Osteocyte (in vitro differentiated cells): ENCODE measurements at places on chromosomes 1 and 21.

GRCh38 chr1:97457446-97458089 is 463.3 kb downstream of the DPYD start:
- no peak for DNase-seq

DNA sequence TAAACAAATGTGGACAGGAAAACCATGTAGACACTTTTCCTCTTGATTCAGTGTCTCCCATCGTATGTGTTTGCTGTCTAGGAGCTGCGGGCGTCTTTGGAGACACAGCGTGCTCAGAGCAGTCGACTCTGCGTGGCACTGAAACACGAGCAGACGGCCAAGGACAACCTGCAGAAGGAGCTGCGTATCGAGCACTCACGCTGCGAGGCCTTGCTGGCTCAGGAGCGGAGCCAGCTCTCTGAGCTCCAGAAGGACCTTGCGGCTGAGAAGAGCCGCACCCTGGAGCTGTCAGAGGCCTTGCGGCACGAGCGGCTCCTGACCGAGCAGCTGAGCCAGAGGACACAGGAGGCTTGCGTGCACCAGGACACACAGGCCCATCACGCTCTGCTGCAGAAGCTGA is 27.2 kb upstream of the DIP2A start:
- no peak for DNase-seq

DNA sequence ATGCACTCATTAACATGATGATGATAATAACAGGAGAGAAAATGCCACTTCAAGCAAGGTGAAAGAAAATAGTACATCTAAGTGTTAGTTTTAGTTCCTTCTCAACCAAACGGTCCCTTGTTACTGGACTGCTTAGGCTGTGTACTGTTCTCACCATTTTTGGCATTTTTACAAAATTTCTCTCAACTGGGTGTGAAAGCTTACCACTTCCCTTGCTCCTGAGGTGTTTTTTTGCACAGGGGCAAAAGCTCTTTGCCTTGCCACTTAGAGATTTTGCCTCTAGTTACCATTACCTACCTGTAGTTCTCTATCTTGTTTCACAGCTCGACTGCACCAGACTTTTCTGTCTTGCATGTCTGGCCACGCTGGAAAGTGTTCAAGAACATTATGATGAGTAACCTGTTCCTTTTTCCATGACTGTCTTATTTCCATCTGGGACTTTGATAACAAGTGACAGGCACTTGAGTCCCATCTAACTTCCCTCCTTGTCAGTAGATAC is 10.7 kb downstream of the NEK7 start:
- no peak for DNase-seq

- peak; percentile 93 for DNase-seq
Measured at GRCh38 chr1:153985941-153986761, at the start of gene RAB13. TSS of gene RAB13 (minus strand) at chr1:153986339. CDS start at chr1:153986236, 103 bp downstream.

DNA sequence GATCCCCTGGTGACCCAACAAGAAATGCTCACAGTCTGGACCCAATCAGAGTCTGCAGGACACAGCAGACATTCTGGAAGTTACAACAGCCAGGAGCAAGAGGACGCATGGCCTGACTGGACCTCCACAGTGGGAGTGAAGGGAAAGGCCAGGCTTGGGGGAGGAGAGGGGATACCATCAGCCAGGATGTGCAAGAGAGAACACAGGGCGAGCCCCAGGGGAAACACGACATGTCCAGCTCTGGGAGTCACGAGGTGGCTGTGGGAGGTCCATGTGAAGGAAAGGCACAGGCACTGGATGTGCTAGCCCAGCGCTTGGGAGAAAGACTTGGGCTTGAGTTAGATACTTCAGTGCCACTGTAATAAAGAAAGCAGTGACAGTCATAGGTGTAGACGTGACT is 87.3 kb downstream of the HSF2BP start:
- DNase-seq = no peak

GRCh38 chr1:39538531-39539251 is 37.9 kb downstream of the PABPC4 start:
- DNase-seq = no peak

DNA sequence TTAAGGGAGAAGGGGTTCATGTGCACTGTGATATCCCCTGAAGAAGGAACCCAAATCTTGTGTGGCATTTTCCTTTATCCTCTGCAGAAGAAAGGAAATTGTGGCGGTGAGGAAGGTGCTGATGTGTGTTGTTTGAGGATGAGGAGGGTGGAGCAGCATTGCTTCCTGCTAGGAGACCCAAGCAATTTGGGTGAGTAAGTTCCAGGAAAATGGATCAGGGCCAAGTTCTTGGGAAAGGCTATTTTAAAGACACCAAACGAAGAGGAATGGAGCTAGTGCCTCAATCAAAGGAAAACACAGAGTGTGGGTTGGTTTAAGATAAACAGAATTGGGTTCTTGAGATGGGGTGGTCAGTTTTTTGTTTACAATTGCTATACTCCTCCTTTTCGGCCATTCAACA is 86.7 kb upstream of the MARK1 start:
- DNase-seq = no peak

DNA sequence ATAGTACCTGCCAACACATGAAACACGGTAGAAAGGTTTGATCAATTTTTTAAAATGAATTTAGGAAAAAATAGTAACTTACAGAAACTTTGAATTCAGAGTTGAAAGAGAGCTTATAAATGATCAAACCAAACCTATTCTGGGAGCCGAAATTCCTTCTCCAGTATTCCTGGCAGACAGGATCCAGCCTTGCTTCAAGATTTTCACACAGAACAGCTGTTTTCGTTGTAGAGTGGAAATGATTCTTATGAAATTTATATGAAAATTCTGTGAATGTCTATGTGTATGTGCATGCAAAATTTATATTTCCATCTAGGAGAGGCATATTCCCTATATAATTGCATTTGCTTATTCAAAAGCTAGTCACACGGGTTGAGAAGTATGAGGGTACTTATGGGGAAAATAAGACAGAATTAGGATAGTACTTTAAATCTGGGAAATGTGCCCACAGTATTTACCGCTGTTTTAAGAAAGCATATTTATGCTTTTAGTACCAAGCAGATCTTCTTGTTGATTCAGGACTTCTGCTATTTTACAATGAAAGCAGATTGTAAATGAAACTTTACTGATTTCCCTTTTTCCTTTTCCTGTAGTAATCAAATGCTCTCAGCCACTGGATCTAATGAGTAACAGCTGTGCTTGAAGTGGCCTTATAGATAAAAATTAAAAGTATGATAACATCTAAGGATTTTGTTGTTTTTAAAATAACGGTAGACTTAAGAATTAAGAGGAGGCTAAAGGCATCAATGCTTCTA is 30.4 kb downstream of the PRRX1 start:
- no peak for DNase-seq

DNA sequence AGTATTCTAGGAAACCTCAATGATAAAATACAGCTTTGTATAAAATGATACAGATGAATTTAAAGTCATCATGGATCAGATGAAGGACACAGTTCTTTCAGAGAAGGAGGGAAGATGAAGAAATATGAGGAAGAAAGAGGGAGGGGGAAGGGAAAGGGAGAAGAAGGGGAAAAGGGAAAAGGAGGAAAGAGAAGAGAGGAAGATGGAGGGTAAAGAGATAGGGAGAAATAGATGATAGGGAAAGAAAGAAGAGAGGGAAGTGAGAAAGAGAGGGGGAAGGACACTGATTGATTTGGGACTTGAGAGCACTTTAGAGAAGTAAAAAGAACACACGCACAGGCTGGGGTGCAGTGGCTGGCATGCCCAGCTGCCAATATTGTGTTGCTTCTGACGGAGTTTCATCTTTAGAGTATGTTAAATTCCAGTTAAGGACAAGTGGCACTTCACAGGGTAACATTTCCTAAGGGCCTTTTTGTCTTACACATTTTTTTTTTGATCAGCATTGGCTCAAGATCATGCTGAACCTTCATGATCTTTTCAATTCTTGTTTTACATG is 235.9 kb upstream of the DMRTA2 start:
- no peak for DNase-seq

GRCh38 chr1:54273795-54274163 is 73.8 kb downstream of the MRPL37 start:
- DNase-seq = peak; percentile 86
